ENCODE measurements at places on chromosomes 6 and 20.

- no peak for DNase-seq
Observed at GRCh38 chr20:3586093-3586492, 77.1 kb downstream of the GFRA4 start.

- no peak for DNase-seq
Observed at GRCh38 chr6:104957301-104958177, 632 bp downstream of the LIN28B start.

GRCh38 chr6:47221565-47221964 lies 88.1 kb downstream of the TNFRSF21 start:
- no peak for DNase-seq

DNA sequence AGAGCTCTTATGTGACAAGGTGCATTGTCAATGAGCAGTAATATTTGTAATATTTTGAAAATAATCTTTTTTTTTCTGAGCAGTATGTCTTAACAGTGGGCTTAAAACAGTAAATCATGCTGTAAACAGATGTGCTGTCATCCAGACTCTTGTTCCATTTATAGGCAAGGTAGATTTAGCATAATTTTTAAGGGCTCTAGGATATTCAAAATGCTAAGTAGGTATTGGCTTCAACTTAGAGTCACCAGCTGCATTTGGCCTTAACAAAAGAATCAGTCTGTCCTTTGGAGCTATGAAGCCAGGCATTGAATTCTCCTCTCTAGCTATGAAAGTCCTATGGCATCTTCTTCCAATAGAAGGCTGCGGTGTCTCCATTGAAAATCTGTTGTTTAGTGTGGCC lies 63.7 kb downstream of the ME1 start:
- no peak for DNase-seq

DNA sequence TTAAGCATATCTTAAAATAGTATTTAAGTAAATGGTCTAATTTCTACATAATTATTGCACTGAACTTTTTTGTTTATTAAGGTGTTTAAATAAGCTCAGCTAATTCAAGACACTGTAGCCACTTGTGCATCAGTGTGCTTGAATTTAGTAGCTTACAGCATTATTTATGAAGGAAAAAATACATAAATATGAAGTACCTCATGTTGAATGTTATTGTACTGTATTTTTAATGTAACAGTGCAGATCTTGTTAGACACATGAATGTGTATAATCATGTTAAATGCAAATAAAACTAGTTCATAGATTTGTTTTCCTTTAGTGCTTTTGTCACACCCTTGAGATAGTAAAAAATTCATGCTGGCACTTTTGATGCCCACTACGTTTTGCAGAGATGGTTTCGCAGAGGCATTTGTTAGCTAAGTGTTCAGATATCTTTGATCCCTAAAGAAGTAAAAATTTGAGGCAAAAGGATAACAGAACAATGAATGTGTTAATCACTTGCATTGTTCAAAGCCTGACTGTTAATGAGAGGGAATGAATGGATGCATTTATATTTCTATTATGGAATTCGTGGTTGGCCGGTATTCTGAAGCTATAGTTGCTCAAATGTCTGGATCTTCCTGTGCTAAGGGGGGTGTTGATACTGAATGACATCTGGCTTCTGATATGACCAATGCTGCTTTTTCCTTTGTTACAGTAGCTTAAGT lies 8.8 kb downstream of the BTBD3 start:
- DNase-seq = no peak

DNA sequence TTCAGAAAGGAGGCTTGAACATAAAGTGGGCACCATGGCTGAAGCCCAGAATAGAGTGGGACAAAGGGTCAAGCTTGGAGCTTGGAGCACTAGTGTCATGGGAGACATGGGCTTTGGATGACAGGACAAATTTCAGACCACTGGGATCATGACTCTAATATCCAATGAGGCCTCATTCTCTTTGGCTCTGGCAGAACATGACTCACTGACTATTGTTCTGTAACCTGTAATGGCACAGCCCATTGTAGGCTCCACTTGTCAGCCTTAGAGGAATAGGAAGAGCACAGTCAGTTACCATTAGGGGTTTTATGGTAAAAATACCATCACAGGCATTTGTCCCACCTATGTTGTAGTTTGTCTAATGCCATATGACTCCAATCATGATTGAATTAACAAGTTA lies 34.0 kb upstream of the MMS22L start:
- DNase-seq = no peak

- no peak for DNase-seq
Observed at GRCh38 chr20:9092113-9092512, 23.2 kb downstream of the PLCB4 start.

DNA sequence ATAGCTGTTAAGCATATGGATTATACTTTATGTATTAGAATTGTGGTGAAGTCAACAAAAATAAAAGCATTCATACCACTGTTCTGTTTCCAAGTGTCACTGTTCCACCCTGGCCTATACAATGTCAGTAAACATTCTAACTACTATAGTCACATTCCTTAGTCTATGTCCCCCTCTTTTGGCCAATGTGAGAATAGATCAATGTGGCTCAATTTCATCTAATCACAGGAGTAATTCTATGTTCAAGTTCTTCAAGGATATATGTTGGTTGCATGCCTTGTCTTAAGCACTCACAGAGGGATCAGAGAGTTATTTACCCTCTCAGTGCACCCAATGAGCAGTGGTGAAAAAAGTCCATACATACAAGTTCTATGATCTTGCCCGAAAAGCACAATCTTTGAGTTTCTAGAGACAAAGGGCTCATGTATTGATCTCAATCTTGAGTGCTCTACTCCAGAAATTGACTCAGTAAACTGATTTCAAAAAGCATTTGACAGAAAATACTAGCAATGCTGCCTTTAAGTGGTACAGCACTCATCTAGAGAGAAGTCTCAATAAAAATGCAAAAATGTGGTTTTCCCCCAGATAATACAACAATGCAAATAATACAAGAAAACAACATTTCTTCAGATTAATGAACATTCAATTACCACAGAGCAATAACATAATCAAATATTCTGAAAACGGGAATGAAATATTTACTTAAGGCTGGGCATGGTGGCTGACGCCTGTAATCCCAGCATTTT lies 16.5 kb downstream of the SMLR1 start:
- no peak for DNase-seq

- no peak for DNase-seq
Observed at GRCh38 chr20:51451484-51451883, 91.0 kb downstream of the NFATC2 start.

GRCh38 chr20:54429364-54429763 lies 46.0 kb upstream of the DOK5 start:
- no peak for DNase-seq

DNA sequence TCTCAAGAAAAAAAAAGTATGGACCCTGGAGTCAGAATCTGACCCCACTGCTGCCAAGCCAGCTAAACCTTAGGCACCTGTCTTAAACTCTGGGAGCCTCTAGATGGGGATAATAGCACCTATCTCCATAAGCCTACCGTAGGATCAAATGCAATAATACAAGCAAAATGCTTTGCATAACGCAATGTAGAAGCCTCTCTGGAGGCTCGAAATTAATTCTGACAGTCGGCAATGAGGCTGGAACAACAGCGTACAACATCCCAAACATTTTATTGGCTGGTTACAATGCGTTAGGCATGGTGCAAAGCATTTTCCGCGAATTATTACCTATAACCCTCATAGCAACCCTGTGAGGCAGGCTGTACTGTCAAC lies 521 bp downstream of the CDK5RAP1 start:
- DNase-seq = no peak

DNA sequence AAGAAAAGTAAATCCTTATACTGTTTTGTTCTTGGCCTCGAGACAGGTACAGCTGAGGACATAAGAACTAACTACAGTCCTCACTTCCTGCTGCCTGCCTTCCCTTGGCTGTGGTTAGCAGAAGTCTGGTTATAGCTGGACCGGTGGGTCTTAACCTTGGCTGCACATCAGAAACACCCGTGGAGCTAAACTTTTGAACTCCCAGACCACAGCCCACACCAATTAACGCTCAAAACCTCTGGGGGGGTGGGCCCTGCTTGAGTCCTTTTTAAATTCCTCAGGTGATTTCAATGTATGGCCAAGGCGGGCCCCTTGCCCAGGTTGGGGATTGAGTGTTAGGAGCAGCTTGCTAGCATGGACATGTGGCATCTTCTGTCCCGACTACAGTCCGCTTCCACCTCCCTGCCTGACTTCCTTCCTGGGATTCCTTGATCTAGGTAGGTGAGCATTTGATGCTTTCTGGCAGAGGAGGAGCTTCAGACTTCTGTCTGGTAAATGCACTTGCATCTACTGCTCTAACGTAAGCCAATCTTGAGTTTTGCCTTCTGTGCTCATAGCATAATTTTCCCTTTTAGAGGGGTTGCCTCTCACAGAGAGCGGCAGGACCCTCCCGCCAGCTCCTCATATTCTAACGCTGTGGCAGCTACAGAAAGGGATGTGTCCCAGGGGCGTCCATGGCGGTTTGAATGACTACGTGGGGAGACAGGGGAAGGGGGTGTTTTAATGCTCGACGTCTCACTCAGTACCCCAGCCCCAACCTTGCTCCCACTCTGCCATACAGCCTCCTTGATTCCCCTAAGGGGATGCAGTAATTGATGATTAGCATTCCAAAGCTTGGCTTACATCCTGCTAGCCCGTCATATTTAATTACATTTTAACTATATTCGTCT lies 390.1 kb downstream of the ZFAND3 start:
- no peak for DNase-seq

- DNase-seq = no peak
Observed at GRCh38 chr6:147220345-147220744, 16.1 kb downstream of the STXBP5 start.

DNA sequence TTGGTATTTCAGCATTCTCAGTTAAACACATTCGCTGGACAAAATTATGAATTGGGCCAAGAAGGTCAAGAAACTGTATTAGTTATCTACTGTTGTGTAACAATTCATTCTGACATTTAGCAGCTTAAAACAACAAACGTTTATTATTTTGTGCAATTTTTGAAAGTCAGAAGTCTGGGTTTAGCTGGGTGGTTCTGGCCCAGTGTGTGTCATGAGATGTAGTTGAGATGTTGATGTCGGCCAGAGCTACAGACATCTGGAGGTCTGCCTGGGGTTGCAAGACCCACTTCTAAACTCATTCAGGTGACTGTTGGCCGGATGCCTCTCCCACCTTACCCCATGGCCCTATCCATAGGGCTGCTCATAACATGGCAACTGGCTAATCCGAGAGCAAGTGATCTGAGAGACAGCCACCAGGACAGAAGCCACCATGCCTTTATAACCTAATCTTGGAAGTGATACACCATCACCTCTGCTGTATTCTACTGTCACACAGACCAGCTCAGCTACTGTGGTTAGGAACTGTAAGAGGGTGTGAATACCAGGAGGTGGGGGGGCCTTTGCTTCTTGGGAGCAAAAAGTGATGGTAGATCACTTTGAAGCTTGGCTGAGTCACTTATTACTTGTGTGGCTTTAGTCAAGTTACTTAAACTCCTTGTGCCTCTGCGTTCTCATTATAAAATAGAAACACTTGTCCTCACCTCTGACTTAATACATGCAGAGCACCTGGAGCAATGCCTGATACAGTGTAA lies 217.0 kb upstream of the MYLIP start:
- no peak for DNase-seq

GRCh38 chr20:25586877-25587276 lies 1.5 kb upstream of the NINL start:
- DNase-seq = no peak

GRCh38 chr6:158501360-158502262 lies 58.3 kb upstream of the TMEM181 start:
- DNase-seq = no peak

- no peak for DNase-seq
Observed at GRCh38 chr6:89731924-89732567, 87.5 kb downstream of the MDN1 start.

DNA sequence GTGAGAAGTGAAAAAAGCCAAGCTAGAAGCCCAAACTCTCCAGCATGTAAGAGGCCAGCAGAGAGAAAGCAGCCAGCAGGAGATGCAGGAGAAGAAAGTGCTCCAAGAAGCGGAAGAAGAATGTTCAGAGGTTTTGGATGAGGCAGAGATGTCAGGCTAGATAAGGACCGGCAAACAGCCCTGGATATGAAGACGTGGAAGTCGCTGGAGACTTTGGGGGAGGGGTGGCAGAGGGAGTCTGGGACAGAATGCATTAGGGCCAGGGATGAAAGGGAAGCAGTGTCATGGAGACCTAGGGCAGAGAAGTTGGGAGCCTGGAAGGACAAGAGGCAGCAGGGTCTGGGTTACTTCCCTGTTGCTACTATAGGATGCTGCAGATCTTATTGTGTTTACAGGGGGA lies 5.3 kb upstream of the SCUBE3 start:
- DNase-seq = no peak

- no peak for DNase-seq
Observed at GRCh38 chr6:10684618-10685017, 9.8 kb downstream of the C6orf52 start.

DNA sequence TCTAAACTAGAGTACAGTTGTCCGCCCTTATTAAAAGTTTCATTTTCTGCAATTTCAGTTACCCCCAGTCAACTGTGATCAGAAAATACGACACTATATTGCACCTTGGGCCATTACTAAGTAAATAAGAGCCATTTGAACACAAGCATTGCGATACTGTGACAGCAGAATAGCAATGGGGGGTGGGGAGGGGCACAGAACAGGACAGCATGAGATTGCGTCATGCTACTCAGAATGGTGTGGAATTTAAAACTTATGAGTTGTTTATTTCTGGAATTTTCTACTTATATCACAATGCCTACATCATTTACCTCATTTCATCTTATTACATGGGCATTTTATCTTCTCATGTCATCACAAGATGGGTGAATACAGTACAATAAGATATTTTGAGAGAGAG lies 166.3 kb downstream of the MANEA start:
- no peak for DNase-seq

DNA sequence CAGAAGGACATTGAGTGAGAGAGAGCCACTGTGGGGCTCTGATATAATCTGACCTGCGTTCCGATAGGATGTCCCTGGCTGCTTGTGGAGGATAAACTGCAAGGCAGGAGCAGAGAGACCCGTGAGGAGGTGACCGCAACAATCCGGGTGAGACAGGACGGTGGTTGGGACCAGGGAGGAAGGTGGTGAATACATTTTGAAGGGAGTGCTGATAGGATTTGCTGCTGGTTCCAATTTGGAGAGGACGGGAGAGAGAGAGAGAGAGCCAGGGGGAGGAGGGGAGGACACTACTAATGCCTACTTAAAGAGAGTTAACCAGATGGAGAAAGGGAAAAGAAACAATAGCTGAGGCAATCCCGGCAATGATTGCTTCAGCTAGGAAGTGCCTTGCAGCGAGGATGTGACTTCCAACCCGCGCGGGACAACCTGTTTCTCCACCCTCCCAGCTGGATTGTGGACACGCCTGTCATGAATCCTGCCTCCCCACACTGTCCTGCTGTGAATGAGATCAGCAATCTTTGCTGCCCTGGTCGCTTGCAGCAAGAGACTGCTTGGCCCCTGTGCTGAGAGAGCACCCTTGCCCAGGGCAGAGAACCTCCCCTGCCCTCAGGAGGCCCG lies 199.0 kb upstream of the KCNG1 start:
- no peak for DNase-seq

DNA sequence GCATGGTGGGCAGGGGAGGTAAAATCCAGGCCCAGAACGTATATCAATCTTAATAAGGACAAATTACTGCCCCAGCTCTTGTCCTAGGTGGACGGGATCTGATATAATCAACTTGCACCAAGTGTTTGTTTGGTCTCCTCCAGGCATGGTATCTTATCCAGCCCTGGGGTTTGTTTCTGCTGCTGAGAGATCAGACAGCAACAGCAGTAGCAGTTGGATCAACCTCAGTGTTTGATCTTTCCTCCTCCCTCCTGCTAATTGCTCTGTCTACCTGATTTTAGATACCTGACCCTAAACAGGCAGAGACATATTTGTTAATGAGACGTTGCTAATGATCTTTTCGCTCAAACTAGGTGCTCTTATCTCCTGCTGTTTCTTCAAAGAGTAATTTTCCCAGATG lies 100.4 kb upstream of the BACH2 start:
- DNase-seq = no peak

GRCh38 chr6:148249679-148250375 lies 92.8 kb upstream of the SASH1 start:
- DNase-seq = no peak
